Hypothalamus (tissue), 51 donors: ENCODE measurements at places on chromosomes 6 and 20.

DNA sequence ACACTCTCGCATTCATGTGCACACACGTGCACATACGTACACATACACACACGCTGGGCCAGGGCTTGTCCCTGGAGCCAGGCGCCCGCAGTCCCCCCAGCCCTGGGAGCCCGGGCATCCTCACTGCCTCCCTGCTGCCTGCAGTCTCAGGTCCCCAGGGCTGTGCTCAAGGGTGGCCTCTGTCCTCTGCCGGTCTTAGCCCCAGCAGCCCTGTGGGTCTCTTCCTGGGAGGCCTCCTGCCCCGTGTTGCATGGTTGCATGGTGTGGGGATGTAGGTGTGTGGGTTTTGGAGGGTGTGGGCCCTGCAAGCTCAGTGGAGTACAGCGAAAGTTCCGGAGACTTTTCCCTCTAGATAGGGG, 101.5 kb downstream of the TMEM242 start:
- no peak for DNase-seq

- DNase-seq, result no peak
These were observed 414 bp downstream of the SIM1 start for GRCh38 chr6:100464162-100464851.

DNA sequence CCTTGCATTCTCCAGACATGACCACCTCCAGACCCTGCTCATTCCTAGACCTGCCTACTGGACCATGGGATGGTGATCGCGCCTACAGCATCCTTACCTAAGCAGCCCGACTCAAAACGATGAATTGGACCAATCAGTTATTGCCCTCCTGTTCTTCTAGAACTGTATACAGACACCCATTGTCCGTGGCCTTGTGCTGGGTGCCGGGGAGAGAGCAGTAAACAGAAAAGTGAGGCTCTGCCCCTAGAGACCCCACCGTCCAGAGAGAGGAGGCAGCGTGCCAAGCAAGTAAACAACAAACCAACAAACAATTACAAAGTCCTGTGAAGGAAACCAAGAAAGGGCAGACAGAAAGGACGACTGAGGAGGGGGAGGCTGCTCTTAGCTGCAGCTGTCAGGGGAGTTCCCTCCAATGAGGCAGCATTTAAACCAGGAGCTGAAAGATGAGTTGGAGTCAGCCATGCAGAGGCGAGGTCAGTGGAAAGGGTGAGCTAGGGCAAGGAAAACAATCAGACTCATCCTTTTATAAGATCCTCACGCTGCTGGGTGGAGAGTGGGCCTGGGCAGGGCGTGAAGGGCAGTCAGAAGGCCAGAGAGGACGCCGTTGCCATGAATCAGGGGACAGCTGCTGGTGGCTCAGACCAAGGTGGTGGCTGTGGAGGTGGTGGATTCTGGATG, 37.6 kb upstream of the BLCAP start:
- DNase-seq, result no peak

DNA sequence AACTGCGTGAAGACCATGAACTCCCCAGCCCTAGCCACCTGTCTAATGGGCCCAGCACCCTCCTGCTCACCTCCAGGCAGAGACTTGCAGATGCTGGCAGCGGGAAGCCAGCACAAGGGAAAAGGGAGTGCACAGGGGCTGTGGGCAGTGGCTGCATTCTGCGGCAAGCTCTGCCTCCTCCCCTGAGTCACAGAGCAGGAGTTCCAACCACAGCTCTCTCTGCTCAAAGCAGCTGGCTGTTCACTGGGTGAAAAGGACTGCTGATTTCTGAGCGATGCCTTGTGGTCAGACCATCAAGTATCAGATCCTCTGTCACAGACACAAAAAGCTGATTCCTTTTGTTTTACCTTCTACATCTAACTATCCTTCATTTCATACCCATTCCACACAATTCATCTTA, 10.5 kb downstream of the NKX2-2 start:
- DNase-seq, result no peak

DNA sequence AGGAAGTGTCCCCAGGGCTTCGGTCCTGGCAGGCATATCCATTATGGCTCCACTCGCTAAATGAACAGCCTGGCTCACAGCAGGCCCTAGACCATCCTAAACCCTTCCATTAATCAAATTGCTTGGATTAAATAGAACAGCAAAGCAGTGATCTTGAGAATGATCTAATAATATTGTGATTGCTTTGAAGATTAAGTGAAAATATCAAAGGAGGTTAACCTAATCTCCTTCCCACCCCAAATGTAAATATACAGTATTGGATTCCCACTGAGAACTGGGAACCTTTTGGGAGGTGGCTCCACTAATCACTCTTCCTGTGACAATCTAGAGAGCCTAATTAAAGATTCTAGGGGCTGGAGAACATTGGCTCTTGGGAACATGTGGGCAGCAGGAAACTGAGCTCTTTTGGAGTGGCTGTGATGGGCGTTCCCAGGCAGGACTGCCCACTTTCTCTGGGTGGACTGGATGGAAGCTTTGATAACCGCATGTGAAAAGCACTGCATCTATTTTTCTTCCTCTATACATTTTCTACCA, 68.3 kb upstream of the FRMD1 start:
- no peak for DNase-seq

GRCh38 chr6:4356899-4357659, 221.7 kb upstream of the ECI2 start:
- no peak for DNase-seq

DNA sequence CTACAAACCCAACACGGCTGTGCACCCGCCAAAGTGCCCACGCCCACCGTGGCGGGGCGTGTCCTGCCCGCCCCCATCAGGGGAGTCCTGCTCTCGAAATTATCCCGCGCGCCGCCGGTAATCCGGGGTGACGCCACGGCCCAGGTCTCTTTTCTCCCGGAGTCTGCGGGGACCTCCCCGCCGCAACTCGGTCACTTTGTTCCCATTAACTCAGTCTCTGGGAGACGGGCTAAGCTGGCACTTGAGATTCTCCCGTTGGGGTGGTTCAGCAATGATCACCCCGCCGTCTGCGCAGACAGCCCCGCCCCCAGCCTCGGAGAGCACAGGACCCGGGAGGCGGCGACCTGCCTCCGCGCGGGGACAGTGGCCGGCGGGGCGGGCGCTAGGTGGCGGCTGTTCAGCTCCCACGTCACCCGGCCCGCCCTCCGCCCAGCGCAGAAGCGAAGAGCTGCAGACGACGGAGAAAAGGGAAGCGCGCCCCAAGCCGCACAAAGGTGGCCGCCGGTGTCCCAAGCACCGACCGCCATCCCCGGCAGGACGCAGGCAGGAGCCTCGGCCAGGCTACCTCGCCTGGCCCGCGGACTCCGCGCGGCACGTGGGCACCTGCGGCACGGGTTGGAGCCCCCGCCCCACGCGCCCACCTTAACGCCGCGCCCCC, 31.5 kb downstream of the SF3B5 start:
- peak; percentile 43 for DNase-seq
